ENCODE measurements at places on chromosomes 1 and 21.

- no peak for DNase-seq
Observed at GRCh38 chr1:110643879-110644472, 30.8 kb downstream of the KCNA3 start.

- DNase-seq, result no peak
Observed at GRCh38 chr1:85078903-85079302, 30.6 kb upstream of the MCOLN3 start.

DNA sequence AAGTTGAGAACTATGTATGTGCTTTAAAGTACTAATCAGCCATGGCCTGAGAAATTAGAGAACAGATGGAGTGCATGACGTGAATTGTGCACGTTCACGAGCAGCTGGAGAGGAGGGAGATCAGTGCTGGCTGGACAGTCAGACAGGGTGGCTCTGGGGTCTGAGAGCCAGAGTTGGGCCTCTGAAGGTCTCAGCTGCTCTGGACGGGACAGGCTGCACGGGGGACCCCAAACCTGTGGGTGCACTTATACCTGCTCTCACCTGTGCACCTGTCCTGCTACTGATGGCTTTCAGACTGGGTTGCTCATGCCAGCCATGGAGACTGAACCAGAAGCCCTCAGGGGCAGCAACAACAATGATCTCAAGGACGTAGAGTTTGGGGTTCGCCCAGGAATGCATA lies 43.5 kb downstream of the UMODL1 start:
- DNase-seq, result no peak

- DNase-seq, result no peak
Observed at GRCh38 chr1:37465593-37466517, 8.5 kb upstream of the ZC3H12A start.

DNA sequence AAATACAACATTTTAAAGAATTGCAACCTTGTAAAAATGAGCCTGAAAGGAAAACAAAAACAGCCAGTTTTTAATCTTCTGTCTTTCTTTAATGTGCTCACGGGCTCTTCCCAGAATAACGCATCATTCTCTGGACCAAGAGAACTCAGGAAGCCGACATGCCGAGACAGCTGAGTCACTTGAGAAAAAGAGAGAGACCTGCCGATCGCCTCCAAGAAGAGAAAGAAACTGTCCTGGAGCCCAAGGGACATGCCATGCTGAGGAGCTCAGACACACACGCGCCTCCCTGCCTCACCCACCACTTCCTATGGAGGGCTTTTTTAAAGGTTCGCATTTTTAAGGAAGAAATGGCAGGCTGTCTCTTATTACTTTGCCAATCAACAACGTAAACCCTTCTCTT lies 176.4 kb downstream of the ZNF281 start:
- DNase-seq, result no peak

DNA sequence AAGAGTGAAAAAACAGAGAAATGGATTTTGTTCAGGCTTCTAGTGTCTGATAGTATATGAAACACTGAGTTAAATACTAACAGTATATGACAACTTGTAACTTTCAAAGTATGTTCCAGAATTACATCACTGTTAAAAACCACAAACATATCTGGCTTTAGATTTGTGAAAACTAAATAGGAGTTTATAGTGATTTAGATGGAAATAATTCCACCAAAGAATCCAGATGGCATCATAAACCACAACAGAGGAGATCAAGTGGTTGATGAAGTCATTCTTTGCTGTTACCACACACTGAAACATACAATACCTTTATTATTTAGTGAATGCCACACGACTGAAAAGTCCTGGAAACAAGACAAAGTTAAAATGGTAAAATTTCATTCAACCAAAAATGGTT lies 37.2 kb downstream of the ALG14 start:
- DNase-seq, result no peak
